ENCODE measurements at places on chromosomes 2 and 18. TPM values are rescaled to one million over a fixed set of nuclear protein-coding genes. Genes with fewer than 3 reads are reported as not detected.

DNA sequence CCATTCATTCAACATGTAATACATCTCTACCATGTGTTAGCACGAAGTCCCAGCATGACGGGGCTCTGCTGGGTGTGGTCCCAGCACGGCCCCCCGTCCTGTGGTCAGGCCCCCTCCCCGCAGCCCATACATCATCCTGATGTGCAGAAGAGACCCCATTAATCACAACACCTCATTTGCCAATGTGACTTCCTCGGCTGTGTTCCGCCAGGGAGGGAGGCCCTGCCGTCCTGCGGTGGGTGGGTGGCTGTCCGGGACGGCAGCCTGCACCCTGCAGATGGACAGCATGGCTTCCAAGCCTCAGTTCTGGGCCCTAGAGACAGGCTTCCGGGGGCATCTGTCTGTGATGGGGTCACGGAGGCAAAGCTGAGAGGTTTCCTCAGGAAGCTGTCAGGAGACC lies 254.0 kb downstream of the CYP26B1 start:
- no peak for DNase-seq

DNA sequence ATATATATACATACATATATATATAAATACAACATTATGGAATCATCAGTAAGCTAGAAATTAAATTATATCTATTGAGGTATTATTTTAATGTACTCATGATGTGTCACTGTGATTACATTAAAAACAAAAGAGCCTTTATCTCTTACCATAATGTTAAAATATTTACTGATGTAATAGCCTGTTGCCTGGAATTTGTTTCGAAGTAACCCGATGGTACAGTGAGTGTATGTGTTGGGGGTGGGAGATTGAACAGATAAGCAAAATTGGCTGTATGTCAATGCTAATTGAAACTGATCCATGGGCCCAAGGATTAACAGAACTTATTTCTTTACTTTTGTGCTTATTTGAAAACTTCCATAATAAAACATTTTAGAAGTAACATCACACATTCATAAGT lies 1473.2 kb downstream of the LRP1B start:
- DNase-seq = peak; percentile 0

DNA sequence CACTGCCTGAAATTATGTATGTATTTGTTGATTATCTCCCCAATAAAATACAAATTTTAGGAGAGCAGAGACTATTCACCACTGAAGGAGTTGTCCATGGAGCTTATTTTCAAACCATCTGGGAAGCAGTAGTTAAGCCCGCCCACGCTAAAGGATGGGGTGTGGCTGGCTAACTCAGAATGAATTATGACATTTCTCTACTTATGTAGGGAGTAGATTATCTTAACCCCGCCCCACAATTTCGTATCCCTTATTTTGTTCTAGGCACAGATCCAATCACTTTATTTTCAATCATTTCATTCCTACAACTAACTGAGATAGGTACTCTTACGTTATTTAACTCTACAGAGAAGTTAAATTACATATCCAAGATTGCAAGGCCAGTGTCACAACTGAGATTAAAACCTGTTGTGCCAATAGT lies 1.4 kb upstream of the LAPTM4A start:
- DNase-seq = peak; percentile 60

DNA sequence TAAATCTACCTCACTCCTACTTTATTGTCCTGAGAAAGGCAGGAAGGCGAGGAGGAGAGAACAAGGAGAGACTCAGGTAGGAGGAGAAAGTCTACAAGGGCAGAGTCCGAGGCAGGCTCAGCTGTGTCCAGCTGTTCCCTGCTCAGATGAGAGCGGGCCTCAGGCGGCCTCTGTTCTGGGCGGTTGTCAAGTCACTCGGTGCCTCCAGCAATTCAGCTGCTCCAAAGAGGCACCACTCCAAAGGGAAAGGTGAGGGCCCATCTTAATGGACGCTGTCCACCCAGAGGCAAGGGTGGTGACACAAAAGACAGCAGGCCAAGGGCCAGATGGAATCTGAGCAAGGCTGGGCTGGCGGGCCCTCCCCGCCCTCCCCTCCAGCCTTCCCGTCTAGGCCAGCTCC lies 101.4 kb upstream of the EPAS1 start:
- no peak for DNase-seq

Gene LYG1
- total RNA-seq = 0.17 TPM

Gene ZNG1B
- total RNA-seq = 31.6 TPM

Gene SERPINB7
- 71.5 TPM for total RNA-seq

Gene POTEF
- total RNA-seq = 7.7 TPM

Gene MZT2B
- total RNA-seq = 245 TPM

Gene RNU2-63P
- 78.3 TPM for total RNA-seq

Gene FAM124B
- not detected for total RNA-seq

Measured in HT1080 (cell line).